Fibroblast of pulmonary artery (primary cell): ENCODE measurements at places on chromosomes 11 and 22.
A peak's percentile ranks its signal among the peaks of the same experiment; 100 is the strongest.

DNA sequence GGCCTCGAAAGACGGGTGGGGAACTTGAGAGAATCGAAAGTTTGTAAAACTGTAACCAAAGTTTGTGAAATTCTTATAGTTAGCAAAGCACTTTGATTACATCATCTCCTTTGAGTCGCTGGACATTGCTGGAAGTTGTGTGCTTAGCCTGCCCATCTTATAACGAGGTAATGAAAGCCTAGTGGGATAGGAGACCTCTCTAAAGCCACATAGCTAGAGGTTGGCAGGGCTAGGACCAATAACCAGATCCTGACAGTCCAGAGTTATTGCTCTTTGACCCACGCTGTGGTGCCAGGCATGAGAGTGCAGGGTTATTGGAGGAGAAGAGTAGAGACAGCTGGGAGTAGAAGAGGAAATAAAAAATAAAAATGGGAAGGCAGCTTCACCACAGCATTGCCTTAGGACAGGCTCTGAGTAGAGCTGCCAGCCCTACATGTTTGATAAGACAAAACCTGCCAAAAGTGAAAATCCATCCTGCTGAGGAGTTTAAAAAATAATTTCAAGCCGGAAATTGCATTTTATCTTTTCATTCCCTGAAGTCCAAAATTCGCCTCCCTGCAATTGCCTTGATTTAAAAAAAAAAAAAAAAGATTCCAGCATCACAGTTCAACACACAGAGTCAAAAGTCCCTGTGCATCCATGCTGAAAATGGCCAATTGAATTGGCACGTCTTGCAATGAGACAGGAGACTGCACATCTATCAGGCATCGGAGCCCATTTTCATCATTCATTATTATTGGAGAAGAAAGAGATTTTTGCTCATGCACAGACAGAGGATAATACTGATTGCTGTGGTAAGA is 225.5 kb upstream of the POU2AF2 start:
- DNase-seq: peak; percentile 57

- DNase-seq: no peak
Measured at GRCh38 chr11:2573240-2574042, 126.4 kb downstream of the KCNQ1OT1 start.

DNA sequence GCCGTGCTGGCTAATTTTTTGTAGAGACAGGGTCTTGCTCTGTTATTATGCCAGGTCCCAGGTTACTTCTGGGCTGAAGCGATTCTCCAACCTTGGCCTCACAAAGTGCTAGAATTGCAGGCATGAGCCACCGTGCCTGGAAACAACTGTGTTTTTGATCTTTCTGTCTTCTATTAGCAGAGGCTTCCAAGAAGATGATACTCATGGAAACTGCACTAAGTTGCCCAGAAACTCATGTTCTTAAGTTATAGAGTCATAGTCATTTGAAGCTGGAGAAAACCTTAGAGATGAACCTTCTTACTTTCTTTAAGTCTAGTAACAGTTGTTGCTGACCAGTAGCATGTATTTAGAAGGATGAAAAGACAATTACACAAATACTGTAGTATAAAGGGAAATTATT is 37.1 kb upstream of the HSPA8 start:
- DNase-seq: no peak

- DNase-seq: peak; percentile 71
Measured at GRCh38 chr11:33893711-33894397, 2.0 kb upstream of the LMO2 start.

DNA sequence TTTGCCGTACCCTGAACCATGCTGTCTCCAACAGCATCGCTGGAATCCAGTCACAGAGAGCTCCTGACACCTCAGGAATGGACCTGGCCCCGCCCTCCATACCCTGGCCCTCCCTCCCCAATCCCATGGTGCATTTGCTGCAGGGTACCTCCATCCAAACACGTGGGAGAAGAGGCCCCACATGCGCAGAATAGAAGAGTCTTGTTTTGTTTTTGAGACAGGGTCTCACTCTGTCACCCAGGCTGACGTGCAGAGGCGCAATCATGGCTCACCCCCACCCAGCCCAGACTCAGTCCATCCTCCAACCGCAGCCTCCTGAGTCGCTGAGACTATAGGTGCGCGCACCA is 2.3 kb upstream of the PNPLA2 start:
- DNase-seq: no peak

GRCh38 chr22:27984001-27984695 is 65.1 kb upstream of the PITPNB start:
- no peak for DNase-seq

- DNase-seq: no peak
Measured at GRCh38 chr22:35202376-35202775, 54.9 kb upstream of the HMGXB4 start.

DNA sequence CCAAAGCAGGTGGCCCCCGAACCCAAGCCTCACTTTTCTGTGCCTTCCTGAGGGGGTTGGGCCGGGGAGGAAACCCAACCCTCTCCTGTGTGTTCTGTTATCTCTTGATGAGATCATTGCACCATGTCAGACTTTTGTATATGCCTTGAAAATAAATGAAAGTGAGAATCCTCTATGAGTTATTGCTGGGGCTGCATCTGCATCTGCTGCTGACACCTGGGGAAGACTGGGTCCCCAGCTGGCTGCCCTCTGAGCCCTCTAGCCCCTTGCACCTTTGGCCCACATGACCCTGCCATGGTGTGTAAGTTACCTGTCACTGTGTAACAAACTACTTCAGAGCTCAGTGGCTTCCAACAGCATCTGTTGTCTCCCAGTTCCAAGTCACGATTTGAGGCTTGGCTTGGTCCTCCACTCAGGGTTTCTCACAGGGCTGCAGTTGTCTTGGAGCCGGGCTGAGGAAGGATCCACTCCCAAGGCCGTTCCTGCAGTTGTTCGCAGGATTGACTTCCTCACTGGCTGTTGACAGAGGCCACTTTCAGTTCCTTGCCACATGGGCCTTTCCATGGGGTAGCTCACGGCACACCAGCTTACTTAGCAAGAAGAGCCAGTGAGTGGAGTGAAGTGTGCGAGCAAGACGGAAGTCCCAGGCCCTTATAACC is 13.5 kb upstream of the UVRAG start:
- DNase-seq: no peak

GRCh38 chr11:66277471-66278362 is at the start of gene CNIH2:
CNIH2 (plus strand) TSS chr11:66278175; CDS start chr11:66278457, 282 bp downstream.
- DNase-seq: no peak
